ENCODE measurements at places on chromosomes 11 and 22. TPM values are rescaled to one million over a fixed set of nuclear protein-coding genes. Genes with fewer than 3 reads are reported as not detected.

ZNF214 gene
- total RNA-seq: 1.8 TPM

KRTAP5-2 gene
- not detected for total RNA-seq

FBXO7 gene
- 84.2 TPM for total RNA-seq

WEE1 gene
- 23.9 TPM for total RNA-seq

PARVB gene
- 7.8 TPM for total RNA-seq

CNTF gene
- total RNA-seq: 2.6 TPM

EXPH5 gene
- total RNA-seq: 42.2 TPM

NXPE4 gene
- 142 TPM for total RNA-seq

MRPL21 gene
- total RNA-seq: 71.7 TPM

SAA1 gene
- 3.1 TPM for total RNA-seq

OR8D4 gene
- 1.5 TPM for total RNA-seq

SEC14L6 gene
- 0.11 TPM for total RNA-seq

OR5B12 gene
- total RNA-seq: not detected

TMPRSS4 gene
- total RNA-seq: 318 TPM

GAB4 gene
- total RNA-seq: not detected
